Non-pigmented ciliary epithelial cell (primary cell): ENCODE measurements at places on chromosomes 2 and 18.

- no peak for DNase-seq
These were observed 5.8 kb downstream of the TWIST2 start for GRCh38 chr2:238853721-238854120.

GRCh38 chr2:150467621-150467963 lies 19.9 kb downstream of the RND3 start:
- no peak for DNase-seq

GRCh38 chr2:85170938-85171475 lies 37.8 kb downstream of the TCF7L1 start:
- no peak for DNase-seq

DNA sequence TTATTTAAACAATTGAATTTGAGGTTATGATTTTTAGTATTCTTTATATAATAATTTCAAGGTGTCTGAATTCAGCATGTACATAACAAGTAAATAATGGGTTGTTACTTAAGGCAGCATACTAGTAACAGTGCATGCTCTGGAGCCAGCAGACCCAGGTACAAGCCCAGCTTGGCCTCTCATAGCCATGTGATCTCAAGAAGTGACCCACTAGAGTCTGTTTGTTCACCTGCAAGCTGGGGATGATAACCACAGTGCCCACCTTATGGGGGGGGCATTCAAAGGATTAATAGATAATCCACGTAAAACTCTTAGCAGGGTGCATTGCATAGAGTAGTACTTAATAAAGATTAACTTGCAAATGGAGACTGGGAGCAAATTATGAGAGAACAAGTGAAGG lies 163.6 kb downstream of the TRABD2A start:
- DNase-seq = no peak

GRCh38 chr2:119311371-119311770 lies 55.3 kb downstream of the C2orf76 start:
- no peak for DNase-seq

DNA sequence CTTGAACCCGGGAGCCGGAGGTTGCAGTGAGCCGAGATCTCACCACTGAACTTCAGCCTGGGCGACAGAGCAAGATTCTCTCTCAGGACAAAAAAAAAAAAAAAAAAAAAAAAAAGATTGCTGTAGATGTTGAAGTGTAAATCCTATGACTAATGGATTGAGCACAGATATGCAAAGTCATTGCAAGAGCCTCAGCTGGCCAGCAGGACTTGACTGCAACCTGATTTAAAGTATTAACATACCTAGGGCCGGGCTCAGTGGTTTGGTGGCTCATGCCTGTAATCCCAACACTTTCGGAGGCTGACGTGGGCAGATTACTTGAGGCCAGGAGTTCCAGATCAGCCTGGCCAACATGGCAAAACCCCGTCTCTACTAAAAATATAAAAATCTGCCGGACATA lies 103.4 kb upstream of the MSH2 start:
- peak; percentile 86 for DNase-seq

DNA sequence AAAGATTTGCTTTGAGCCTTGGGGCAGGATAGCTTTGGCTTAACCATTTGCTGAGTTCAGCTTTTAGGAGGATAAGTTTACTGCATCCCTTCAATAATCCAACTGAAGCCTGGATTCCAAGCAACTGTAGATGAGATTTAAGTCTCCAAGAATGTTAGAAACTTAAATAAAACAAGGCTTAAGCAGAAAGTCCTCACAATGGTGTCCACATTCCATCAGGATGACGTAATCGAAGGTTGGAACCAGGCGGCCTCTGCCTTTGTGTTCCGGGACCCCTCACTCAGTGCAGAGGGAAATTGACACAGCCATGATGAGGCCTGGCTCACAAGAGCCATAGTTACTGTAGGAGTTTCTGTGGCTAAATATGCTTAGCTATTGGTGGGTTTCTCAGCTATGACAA lies 260.4 kb downstream of the LPIN1 start:
- DNase-seq = no peak

DNA sequence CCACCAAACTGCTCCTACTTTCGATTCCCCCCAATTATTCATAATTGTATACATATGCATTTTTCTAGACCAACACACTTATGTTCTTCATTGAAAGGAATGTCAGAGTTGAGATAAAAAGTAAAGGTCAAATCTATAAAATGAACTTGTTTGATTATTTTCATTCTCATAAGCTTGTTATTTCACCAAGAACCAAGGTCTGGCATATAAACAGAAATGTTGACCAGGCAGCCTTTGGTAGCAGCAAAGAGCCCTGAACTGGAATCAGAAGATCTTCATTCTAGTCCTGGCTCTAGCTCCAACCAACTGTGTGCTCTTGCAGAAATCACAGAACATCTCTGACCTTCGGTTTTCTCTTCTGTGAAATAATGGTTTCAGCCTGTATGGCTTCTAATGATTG lies 42.9 kb downstream of the RBKS start:
- no peak for DNase-seq

- no peak for DNase-seq
These were observed 118.7 kb upstream of the NRP2 start for GRCh38 chr2:205563646-205564045.

DNA sequence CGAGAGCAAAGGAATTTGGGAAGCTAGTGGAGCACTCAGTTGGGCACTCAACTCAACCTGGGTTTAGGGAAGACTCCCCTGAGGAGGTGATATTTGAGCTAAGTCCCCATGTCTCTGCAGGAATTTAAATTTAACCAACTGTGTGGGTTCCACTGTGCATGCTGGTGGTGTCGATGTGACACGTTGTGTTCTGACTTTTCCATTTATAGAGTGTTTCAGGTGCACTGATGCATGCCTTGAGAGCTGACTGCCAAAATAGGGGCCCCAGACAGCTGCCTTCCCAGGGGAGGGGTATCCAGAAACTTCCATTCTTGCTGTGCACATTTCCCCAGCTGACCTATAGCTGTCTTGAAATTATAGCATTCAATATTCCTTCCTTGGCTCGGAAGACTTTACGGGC lies 63.7 kb upstream of the BCL2L11 start:
- no peak for DNase-seq

DNA sequence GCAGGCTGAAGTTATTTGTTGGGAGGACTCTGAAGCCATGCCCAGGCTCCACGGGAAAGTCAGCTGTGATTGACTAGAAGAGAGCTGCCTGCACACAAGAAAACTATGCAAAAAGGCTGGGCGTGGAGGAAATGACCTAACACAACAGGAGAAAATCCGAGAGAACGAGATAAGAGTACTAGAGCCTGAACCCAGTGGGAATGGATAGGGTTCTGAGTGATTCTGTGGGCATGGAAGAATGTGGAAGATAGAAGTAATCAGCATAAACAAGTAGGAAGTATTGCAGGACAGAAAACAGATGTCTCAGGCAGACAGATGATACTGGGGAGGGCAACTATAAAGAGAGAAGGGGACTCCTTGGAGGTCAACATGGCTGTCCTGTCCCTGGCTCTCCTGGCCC lies 12.1 kb upstream of the COPS8 start:
- DNase-seq = peak; percentile 60

DNA sequence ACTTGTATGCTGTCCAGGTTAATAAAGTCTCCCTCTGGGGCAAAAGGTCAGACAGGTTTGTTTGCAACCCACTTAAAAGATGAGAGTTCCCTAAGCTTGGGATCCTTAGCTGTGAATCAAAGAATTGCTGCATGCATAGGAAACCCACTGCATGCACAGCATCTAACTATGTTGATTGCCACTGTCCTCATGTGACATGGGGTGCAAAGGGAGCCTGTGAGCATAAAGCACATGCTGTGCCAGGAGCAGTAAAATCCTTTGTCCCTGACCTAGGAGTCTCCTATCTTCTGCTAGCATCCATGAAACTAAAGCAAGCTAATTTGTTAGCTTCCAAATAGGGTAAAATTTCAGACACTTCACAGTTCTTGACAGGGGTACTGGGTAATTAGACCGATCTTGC lies 13.8 kb downstream of the METTL4 start:
- DNase-seq = no peak

- DNase-seq = no peak
These were observed at the start of gene DSC3 for GRCh38 chr18:31042406-31043181. DSC3 (minus strand) TSS chr18:31042742; CDS start chr18:31042660, 82 bp downstream.

GRCh38 chr2:241739651-241740050 lies 5.2 kb downstream of the D2HGDH start:
- DNase-seq = no peak

DNA sequence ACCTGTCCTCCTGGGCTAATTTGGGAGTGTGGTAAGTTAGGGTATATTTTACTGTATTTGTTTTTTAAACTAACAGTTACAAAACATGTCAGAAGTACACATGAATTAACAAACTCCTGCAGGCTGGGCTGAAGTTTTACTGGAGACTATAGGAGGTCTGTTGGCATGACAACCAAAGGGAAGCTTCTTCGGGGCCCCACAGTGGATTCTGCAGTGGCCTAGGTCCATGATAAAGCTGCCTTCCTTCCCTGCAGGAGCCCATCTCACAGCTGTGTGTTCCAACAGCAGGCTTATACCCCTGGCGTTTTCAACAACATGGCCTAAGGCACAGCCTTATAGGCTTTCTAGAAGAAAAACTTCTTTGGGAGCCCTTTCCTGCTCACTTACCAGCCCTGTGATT lies 128.0 kb upstream of the SETBP1 start:
- DNase-seq = no peak

DNA sequence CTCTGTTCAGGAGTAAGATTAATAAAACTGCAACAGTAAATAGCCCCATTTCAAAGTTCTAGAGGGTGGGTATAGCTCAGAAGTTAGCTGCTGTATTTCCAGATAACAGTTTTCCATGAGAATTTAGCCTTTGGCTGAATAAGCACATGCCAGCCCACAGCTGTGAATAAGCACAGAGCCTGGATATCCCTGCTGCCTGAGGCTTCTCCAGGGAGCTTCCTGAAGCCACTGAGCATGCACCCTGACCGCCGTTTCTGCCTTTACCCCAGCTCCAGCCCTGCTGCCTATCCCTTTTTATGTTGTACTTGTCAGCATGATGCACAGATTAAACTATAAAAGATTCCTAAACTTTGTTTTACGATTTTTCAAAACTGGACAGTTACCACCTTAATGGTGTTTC lies 85.3 kb downstream of the FEZ2 start:
- no peak for DNase-seq

DNA sequence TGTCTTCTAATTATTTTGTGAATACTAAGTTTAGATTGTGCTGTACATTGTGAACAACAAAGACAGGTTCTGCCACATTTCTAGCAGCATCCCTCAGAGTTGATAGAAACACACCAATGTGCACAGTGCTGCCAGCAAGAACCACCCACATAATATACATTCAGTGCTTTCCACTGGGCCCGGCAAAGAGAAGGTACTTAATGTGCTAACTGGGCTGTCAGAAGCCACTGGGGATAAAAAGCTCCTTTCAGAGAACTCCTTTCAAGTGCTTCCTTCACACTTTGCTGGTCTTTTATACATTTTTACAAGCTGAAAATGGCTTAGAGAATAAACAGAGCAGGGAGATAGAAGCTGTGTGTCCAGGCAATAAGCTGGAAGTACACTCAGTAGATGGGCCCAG lies 58.0 kb upstream of the CAPN13 start:
- no peak for DNase-seq

GRCh38 chr18:6495536-6495935 lies 80.8 kb upstream of the L3MBTL4 start:
- no peak for DNase-seq

DNA sequence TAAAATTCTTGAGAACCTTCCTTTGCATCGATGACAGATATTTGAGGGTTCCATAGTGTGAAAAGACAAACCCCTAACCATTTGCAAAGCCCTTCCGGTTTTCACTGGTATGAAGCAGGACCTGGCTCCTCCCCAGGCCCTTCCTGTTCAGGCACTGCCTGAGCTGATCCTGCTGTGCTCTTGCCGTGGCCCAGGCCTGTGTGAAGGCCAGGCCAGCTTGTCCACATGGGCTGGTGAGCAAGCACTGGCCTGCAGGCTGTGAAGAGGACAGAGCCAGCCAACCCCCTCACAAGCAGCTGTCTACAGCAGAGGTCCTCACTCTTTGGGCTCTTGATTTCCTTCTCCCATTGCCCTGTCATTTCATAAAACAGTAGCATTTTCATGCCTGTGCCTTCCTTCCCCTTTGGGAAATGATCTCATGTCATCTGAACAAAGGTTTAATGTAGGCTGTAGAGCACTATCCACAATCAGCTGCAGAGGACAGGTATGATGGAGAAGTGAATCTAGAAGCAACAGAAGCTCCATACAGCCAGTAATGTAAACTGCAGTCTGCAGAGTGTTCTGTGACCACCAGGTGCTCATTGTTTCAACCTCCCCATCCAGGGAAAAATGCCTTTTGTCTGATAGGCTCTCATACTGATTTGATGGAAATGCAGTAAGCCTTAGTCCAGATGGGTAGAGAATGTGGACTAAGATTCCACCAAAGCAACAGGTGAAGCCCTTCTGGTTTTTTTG lies 19.8 kb downstream of the MPHOSPH10 start:
- DNase-seq = no peak

DNA sequence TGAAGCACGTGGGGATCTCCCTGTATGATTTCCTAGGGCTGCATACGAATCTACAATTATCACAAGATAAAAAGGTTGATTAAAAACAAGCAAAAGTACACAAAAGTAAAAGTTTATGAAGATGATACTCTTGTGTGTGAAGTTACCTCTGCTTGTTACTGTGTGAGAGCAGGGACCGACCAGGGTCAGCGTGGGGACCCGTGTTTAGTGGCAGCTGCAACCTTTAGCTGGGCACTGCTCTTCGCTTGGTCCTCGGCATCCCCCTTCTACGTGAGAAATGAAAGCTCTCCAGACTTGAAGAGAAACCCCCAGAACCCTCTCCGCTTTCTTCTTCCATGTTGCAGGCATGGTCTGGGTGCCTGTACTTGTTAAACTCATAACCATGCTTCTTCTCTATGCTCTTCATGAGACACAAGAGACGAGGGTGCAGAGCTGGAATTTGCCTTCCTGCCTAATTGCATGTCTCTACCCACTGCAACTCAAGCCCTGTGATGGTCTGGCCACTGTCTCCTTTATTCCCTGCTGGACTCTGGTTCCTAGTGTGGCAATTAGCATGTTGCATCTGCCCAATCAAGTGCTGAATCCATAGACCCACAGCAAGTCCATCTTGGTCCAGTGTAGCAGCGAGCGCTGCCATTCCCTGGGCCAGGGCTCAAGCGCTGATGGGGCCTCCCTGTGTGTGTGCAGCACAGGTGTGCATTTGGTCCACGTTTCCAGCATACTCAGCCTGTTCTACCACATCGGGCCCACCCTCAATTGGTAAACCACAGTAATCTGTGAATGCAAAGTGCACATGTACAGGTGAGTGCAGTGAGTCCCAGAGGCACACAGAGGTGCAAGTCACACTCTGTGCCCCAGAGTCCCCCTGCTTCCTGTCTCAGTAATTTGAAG lies 88.5 kb downstream of the TWIST2 start:
- DNase-seq = no peak

GRCh38 chr2:236918545-236918944 lies 167.1 kb upstream of the COPS8 start:
- no peak for DNase-seq
